ENCODE measurements at places on chromosomes 4 and X.

DNA sequence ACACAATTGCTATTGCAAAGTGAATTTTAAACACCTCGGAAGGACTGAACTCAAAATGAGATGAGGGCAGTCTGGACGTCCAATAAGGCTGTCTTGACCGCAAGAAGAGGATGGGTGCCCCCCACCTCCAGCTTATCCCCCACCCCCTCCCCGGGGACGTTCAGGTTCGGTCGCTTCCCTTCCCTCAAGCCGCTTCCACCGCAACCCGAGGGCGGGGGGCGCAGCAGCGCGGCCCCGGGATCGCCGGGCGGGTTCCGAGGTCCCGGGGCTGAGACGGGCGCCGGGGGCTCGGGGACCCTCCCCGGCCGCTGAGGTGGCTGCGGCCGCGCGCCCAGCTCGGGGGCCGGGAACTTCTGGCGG lies 480 bp downstream of the USP46 start:
- DNase-seq, result no peak

- DNase-seq, result no peak
Measured at GRCh38 chrX:4277122-4277521, 563.7 kb upstream of the PRKX start.

DNA sequence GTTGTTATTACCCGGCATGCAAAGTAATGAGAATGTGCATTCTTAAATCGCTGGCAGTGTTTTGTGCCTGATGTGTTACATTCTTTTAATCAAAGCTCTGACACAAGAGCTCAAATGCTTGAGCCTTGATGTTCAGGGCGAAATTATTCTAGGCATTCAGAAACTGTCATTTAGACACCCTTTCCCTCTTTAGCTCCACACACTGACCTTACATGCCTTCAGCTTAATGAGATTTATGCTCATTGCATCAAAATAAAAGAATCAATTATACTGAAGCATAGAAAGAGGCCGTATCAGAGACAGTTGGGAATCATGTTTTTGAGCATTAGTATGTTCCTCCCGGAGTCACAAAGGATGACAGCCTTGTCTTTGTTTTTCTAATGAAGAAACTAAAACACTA lies 56.7 kb downstream of the FAM114A1 start:
- DNase-seq, result no peak

DNA sequence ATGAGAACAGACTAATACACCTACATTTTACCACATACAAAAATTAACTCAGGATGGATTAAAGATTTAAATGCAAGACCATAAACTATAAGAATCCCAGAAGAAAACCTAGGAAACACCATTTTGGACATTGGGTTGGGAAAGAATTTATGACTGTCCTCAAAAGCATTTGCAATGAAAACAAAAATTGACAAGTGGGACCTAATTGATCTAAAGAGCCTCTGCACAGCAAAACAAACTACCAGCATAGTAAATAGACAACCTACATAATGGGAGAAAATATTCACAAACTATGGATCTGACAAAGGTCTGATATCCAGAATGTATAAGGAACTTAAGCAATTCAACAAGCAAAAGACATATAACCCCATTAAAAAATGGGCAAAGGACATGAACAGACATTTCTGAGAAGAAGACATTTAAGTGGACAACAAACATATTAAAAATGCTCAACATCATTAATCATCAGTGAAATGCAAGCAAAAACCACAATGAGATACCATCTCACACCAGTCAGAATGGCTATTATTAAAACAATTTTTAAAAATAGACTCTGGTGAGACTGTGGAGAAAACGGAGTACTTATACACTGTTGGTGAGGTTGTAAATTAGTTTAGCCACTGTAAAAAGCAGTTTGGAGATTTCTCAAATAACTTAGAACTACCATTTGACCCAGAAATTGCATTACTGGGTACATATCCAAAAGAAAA lies 221.7 kb upstream of the DIPK2B start:
- DNase-seq, result no peak

DNA sequence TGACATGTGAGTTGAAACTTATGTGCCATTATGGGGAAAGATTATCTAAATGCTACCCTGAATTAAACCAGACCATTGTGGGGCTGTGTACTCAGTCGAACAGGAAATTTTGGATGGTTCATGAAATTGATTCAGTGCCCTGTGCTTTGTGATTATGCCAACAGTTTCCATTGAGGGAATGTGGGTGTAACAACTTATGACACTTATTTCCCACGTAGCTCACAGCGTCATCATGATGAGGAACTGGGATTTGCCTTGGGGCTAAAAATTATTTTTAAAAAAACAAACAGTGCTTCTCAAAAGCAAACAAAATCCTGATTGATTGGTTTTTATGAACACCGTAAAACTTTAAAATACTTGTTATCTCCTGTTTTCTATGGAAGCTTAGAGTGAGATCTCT lies 8.3 kb upstream of the CLTRN start:
- no peak for DNase-seq

DNA sequence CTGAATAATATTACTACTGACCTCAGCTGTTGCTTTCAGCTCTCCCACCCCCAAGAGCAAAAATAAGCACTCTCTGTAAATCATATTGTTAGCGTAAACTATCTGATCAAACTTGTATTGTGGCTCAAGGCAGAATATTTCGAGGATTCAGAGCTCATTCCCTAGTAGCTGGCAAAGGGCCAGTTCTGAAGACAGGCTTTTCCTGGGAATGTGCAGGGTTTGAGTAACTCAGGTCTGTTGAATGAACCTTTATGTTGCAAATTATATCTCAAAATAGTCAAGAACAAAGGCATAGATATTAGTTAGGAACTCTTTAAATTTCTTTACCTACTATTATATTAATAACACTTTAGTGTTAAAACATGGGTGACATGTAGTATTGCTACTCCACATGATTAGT lies 454.9 kb downstream of the CCSER1 start:
- no peak for DNase-seq

- no peak for DNase-seq
Measured at GRCh38 chrX:19613645-19614323, 98.5 kb upstream of the MAP3K15 start.

DNA sequence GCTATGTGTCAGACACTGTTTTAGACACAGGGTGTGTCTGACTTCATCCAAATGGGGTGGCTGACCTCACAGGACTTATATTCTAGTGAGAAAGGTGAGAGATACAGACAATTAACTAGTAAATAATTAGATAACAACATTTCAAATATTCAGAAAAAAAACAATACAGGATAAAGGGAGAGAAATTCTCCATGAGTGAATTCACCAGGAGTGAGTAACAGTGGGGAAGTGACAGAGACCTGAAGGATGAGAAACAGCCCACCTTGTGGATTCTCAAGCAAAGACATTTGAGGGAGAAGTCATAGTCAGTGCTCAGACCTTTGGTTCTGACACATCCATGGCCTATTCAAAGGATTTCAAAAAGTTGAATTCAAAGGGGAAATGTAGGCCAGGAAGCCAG lies 627.9 kb downstream of the IQCM start:
- DNase-seq, result no peak

- DNase-seq, result no peak
Measured at GRCh38 chr4:52780206-52780605, 29.0 kb upstream of the ERVMER34-1 start.

DNA sequence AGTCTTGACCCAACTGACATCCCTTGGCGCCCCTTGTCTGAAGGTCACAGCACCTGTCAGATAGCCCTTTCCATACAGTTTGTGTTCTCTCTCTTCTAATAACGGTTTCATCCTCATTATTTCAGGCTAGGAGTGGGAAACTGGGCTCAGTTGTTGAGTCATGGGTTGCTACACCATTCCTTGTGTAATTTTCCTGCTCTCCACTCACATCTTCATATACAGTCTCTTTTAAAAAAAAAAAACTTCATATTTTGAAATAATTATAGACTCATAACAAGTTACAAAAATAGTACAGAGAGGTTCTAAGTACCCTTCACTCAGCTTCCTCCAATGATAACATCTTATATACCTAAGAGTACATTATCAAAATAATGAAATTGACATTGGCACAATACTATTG lies 60.2 kb upstream of the GRPR start:
- no peak for DNase-seq

GRCh38 chr4:16785793-16786527 lies 112.5 kb downstream of the LDB2 start:
- DNase-seq, result no peak

DNA sequence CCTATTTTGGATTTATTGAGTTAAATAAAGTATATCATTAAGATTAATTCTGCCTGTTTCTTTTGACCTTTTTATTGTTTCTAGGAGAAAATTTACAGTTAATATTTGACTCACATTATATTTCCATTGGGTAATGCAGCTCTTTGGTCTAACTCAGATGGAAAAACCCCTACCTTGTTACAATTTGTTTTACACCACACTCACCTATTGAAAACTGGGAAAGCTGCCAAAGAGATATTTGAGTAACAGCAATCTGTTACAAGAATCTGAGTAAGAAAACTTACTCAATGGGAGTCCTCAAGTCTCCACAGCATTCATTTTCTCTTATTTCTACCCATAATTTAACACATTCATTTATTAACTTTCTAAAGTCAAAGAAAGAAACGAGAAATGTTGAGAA lies 108.0 kb upstream of the TLL1 start:
- DNase-seq, result no peak

- no peak for DNase-seq
Measured at GRCh38 chrX:148288451-148288850, 212.0 kb upstream of the AFF2 start.

GRCh38 chr4:110108422-110108821 lies 90.0 kb downstream of the ELOVL6 start:
- DNase-seq, result no peak

DNA sequence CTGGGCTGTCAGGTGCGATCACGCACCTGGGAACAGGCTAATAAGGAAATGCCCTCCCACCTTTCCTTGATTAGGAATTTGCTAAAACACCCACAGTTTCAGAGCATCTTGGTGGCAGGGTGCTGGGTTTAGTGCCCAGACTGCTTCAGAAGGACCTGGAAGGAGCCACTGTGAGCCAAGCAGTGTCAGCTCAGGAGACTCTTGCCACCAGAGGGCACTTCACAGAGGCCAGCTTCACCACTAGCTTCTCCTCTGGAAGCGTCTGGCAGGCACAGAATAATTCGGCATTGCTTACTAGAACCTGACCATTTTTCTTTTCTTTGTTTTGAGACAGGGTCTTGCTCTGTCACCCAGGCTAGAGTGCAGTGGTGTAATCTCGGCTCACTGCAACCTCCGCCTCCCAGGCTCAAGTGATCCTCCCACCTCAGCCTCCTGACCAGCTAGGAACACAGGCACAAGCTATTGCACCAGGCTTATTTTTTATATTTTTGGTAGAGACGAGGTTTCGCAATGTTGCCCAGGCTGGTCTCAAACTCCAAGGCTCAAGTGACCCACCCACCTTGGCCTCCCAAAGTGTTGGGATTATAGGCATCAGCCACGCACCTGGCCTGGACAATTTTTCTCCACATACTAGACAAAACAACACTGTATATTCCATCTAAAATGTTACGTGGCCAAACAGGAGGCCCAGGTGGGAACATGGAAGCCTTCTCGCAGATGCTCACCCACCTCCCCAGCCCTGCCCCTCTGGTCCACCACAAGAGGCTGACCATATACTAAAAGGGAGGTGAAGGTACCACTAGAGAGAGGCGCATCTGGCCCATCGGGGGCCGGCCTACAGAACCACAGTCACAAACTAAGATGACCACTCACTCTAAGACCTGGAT lies 14.1 kb downstream of the NOP14 start:
- peak; percentile 47 for DNase-seq

- DNase-seq, result no peak
Measured at GRCh38 chr4:164876700-164877324, at the start of gene APELA. TSS of gene APELA (plus strand) at chr4:164877178. CDS start at chr4:164877332, 154 bp downstream.

DNA sequence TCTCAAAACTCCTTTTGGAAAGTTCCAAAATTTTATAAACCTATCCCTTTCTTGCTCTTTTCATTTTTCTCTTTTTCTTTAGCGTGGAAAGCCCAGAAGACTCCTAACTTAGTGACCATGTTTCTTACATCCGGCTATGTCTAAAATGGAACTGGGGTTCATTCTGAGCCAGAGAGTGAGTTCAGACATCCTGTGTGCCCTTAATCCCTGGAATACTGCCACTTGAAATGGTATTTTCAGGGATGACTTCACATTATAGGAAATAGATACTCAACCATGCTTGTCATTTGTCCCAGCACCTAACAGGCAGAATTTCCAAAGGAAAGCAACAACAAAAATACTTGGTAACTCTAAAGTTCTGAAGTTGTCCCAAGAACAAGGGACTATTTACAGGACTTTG lies 379.6 kb downstream of the ARHGAP24 start:
- DNase-seq, result no peak

DNA sequence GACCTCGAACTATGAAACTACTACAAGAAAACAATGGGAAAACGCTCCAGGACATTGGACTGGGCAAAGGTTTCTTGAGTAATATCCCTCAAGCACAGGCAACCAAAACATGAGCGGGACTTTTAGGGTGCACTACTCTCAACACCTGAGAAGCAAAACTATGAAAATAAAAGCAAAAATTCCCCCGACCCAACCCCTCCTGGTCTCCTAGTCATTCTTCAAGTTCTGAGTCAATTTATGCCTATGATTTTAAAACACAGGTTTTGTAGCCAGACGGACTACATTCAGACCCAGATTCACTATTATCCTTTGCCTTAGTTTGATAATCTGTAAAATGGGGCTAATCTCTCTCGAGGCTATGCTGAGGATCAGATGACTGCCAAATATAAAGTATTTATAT lies 97.0 kb downstream of the SOWAHB start:
- no peak for DNase-seq

DNA sequence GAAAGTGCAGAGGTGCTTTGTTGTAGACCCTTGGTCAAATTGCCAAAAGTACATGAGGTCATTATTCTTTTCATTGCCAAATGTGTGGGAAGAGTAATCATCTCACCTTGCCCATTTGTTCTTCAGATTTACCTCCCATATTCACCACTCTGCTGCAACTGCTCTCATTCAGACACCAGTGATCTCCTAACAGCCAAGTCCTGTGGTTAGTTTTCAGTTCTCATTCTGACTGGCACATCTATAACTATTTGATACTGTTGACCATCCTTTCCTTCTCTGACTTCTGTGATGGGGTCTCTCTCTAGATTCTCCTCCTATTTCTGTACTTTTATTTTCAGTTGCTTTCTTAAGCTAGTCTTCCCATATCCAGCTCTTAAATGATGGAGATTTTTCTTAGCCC lies 39.8 kb downstream of the GRIA3 start:
- DNase-seq, result no peak

GRCh38 chr4:87419578-87420249 lies 2.7 kb upstream of the NUDT9 start:
- DNase-seq, result no peak
